ENCODE measurements at places on chromosomes 2 and 18.
A peak's percentile ranks its signal among the peaks of the same experiment; 100 is the strongest.

DNA sequence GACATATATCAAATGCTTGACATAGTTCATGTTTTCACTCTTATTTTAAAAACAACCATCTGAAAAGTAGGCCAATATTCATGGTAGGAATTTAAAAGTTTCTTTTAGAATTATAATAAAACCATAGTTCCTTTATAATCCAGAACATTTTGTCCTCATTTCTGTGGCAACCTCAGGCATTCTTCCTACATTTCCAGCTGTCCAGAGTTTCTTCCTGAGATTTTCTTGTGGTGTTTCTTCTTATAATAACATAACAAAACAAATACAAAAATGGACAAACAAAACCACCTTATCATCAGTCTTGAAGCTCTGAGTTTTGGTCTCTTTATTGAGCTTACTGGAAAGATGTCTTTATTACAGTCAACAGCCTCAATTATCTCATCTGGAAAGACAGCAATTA is 2028.6 kb upstream of the CELF4 start:
- no peak for DNase-seq

GRCh38 chr2:48982887-48983435 is 171.4 kb downstream of the FSHR start:
- no peak for DNase-seq

DNA sequence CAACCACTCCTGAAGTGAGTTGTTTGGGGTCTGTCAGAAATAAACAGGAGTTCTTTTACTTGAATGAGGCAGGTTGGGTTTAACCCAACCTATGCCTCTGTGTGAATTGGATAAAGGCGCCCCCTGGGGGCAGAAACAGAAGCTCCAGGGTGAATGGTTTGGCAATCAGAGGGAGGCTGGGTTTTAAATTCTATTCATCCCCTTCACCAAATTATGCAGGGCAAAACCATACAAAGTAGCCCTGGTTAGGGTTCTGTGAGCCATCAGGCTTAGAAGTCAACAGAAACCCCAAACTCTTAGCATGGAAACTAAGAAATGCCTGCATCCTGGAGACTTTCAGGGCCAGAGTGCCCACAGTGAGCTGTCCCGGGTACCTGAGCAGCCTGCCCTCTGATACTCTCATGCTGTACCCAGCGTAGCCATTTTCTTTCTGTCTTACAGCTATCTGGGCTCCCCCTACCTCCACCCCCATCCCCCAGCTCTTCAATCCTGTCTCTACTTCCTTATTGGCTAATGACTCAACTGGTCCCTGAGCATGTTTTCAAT is 241.5 kb downstream of the ICOS start:
- DNase-seq = peak; percentile 28

DNA sequence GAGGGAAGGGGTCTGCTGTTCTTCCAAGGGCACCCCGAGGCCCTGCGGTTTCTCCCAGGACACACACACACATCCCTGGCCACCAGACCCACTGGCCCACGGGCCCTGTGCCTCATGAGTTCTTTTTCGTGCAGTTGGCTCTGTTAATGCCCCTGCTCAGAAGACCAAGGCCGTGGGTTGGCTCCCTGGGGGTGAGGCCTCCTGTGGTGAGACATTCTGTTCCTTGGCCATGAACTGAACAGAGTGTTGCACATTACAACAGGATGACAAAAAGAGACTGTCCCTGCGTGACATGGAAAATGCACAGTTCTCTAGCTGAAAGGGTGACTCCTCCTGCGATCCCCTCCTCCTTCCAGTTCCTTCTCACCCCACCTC is 30.7 kb downstream of the SH2D6 start:
- no peak for DNase-seq

DNA sequence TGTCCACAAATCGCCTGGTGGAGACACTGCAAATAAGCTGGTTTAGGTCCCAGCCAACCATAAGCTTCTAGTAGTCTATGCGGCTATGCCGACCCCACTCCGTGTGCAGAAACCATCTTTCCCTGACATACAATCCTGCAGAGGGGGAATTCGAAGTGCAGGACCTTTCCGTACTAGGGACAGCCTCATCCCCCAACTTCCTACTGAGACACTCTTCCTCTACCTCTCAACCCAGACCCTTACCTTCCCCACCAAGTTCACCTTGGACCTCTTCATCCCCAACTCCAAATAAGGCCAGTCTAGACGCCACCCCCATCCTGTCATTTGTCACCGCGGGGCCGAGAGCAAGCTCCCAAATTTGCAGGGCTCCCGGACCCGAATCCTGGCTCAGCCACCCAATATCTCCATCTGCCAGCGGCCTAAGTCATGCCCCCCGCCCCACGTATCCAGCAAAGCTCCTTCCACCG is 496 bp downstream of the SUCLG1 start:
- peak; percentile 29 for DNase-seq

- no peak for DNase-seq
Observed at GRCh38 chr2:233980955-233981561, 63.9 kb downstream of the TRPM8 start.

DNA sequence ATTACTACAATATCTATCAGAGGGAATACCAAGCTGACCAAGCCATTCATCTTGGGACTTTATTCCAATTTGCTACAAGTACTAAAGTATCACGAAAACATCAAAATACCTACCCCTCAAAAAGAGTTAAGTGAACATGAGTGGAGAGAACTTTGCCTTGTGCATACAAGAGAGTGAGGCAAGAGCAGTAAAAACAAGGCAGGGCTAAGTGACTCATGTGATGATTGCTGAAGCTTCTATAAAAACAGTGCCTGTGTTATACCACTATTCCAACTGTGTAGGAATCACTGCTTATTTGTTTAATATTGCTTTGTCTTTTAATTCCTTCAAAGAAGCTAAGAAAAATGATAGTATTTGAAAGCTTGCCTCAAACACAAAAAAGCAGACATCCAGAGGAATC is 61.2 kb downstream of the FARSB start:
- no peak for DNase-seq

GRCh38 chr2:234195516-234195915 is 145.0 kb downstream of the SPP2 start:
- no peak for DNase-seq

- no peak for DNase-seq
Observed at GRCh38 chr18:48688961-48689360, 150.1 kb downstream of the CTIF start.

- DNase-seq = no peak
Observed at GRCh38 chr2:151007365-151007764, 254.3 kb downstream of the RBM43 start.

DNA sequence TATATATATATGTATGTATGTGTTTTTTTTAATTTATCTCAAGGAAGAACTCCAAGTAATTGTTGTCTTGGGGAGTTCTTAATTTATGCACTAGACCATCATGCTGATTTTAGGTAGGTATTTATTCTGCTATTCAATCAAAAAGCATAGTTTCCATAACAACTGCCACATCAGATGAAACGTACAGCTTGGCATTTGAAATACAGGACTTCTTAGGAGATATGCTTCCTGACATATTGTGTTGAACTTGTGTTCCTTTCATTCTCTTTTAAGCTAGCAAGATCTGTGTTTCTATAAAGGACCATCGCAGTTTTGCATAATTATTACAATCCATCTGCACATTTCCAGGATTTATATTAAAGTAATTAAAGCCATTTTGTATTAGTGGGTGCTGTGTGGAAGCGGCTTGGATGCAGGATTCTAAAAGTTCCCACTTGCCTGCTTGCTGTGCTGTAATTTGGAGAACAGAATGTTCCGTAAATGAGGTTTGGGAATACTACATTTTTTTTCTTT is 343.5 kb upstream of the FANCL start:
- DNase-seq = no peak

GRCh38 chr2:209368406-209368805 is 55.4 kb upstream of the MAP2 start:
- no peak for DNase-seq

- DNase-seq = no peak
Observed at GRCh38 chr18:61093965-61094364, 239.3 kb upstream of the CDH20 start.

DNA sequence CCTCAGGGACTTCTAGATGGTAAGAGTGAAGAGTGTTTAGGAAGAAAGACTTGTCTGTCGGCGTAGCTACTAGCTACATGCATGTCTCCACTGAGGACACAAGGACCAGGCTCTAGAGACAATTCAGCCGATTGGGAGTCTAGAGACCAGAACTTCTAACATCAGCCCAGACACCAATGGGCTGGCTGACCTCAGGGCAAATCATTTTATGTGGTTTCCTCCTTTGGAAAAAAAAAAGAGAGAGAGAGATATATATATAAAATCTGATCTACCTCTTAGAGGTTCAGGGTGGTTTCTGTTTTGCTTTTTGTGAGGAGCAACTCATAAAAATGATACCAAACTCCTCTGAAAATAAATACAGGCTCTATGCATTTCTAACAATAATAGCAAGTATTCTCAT is 212.8 kb downstream of the BCL2 start:
- peak; percentile 28 for DNase-seq

GRCh38 chr2:234243871-234244565 is 193.5 kb downstream of the SPP2 start:
- DNase-seq = no peak

DNA sequence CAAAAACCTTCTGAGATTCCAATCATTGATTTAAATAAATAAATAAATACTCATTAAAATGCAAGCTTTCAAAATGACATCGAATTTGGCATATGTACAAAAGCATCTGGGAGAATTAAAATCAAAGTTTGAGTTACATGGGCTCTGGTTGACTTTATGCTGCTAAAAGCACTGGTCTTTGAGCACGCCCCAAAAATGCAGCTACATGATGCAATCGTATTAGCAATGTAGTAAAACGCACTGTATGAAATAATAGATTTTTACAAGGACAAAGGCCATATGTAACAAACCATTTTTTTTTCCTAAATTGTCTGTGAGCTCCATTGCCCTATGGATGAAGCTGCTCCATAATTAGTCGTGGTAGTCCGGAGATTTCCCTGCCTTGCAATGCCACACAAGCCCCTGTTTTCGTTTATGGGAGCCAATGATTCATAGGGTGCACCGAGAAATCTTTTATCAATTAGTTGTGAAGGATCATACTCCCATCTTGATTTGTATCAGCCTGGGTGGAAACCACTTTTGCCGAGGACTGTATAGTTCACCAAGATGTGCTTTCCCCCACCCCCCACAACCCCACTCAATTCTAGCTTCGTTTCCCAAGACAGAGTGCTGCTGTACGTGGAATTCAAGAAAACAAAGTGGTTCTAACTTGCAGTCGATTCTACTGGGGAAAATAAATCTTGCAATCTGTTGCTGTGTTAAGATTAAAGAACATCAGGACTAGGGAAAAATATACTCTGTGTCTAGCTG is 268.4 kb downstream of the IRS1 start:
- no peak for DNase-seq

DNA sequence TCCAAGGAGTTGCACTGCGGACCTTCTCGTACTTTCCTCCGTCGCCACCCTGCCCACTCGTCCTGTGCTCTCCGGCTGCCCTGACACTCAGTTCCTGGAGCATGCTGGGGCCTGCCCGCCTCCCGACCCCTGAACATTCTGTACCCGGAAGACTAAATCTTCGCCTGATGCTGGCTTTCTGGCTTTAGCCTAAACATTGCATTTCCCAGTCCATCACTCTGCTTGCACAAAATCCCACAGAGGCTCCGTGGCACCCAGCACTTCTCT is 550 bp upstream of the SFXN5 start:
- no peak for DNase-seq

DNA sequence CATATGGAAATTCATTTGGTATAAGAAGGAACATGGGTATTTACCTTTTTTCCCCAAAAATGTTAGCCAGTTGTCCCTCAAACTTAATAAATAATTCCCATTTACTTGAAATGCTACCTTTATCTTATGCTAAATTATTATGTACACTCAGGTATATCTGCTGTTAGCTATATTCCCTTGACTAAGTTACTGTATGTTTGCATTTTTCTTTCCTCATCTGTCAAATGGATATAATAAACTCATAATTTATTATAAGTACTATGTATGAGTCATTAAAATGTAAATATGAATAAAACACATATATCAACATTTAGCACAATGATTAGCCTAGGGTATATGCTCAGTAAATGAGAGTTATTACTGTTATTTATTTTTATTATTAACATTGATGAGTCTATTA is 117.4 kb downstream of the PMS1 start:
- DNase-seq = no peak

GRCh38 chr18:41719808-41720207 is 235.2 kb upstream of the PIK3C3 start:
- DNase-seq = no peak

- DNase-seq = no peak
Observed at GRCh38 chr2:38214209-38214717, 138.3 kb upstream of the CYP1B1 start.

- no peak for DNase-seq
Observed at GRCh38 chr2:144480285-144480684, 39.6 kb downstream of the ZEB2 start.

GRCh38 chr2:117851969-117852368 is 37.5 kb downstream of the DDX18 start:
- no peak for DNase-seq

- peak; percentile 34 for DNase-seq
Observed at GRCh38 chr2:191740016-191740419, 62.1 kb downstream of the NABP1 start.

GRCh38 chr2:145075454-145076062 is 555.6 kb upstream of the ZEB2 start:
- DNase-seq = no peak

DNA sequence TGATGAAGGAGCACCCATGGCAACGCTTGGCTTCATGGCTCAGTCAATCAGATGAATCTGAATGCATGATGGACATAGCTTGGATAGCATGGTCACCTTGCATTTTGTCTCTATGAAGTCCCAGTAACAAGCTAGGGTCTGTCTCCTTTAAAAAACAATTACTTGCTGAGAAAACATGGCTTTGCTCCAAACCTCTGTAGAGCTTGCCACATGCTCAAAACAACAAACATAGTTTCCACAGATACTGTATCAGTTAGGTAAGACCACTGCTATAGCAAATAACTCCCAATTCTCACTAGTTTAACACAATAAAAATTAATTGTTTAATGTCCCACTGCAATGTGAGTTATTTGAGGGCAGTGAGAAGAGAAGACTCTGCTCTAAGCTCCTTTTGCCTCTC is 401.0 kb downstream of the IRS1 start:
- no peak for DNase-seq

DNA sequence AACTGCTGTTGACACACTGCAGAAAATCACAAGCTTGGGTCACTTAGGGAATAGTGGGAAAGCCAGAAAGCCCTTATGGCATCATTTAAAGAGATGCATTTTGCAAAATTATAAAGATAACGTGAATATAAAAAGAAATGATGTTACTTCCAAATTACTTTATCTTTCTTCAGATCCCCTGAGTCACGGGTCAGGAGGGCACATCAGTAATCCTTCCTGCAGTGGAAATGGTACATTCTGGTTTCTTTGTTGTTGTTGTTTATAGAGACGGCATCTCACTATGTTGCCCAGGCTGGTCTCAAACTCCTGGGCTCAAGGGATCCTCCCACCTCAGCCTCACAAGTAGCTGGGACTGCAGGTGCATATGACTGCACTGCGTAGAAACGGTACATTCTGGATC is 9.8 kb upstream of the EPG5 start:
- DNase-seq = no peak

Measured in GM10248 (cell line).